ENCODE measurements at places on chromosomes 4 and X. TPM values are rescaled to one million over a fixed set of nuclear protein-coding genes. Genes with fewer than 3 reads are reported as not detected.

Gene TRIML2
- total RNA-seq: not detected

Gene SHROOM3
- total RNA-seq: 62.1 TPM

Gene TCEAL2
- total RNA-seq: not detected

Gene GPAT3
- total RNA-seq: 8.3 TPM
